ENCODE measurements at places on chromosomes 16 and 17.

GRCh38 chr17:33436321-33436720 is 143.2 kb upstream of the ASIC2 start:
- DNase-seq: no peak

- no peak for DNase-seq
Observed at GRCh38 chr16:68283346-68283745, 19.0 kb downstream of the SLC7A6 start.

DNA sequence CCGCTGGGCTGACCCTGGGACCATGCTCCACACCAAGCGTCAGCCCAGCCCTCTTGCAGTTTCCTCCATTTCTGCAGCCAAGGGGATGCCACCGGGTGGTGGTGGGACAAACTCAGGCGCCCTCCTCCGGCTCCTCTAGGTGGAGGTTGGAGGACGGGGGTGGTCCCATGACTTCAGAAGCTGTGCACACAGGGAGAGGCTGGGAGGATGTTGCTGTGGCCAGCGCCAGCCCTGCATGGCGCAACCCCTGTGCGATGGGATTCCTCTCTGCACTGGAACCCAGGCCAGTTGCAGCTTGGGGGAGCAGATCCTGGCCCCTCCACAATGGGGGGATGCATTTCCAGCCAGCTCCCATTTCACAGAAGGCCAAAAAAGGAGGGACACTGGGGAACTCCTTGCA is 246.5 kb downstream of the C16orf95 start:
- DNase-seq: no peak

DNA sequence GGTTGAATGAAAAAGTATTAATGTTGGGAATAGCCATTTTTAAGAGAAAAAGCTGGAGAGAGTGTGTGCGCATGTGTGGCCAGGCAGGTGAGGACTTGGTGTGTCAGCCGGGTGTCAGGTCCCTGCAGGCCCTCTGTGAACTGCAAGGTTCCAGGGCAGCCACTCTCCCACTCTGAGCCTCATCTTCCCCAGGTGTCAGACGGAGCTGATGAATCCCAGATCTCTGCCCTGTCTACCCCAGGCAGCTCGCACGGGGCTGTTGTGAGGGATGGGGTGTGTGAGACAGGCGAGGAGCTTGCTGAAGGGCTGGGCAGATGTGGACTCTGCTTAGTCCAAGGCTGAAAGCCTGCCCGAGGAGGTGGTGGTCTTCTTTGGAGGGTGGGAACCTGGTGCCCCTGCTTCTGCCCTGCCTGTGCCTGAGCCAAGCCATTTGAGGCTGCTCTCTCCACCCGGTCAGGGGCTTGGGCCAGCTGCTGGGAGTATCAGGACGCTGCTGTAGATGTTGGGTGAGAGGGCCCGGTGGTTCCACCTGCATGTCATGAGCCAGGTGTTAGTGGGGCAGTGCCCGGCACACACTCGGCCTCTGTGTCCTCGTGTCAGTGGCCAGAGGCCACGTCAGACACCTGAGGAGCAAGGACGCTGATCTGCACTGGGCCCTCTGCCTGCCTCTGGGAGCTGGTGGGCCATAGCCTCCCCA is 122.4 kb downstream of the RAB11FIP4 start:
- DNase-seq: no peak

- DNase-seq: no peak
Observed at GRCh38 chr17:76048711-76049110, 21.6 kb upstream of the EVPL start.

DNA sequence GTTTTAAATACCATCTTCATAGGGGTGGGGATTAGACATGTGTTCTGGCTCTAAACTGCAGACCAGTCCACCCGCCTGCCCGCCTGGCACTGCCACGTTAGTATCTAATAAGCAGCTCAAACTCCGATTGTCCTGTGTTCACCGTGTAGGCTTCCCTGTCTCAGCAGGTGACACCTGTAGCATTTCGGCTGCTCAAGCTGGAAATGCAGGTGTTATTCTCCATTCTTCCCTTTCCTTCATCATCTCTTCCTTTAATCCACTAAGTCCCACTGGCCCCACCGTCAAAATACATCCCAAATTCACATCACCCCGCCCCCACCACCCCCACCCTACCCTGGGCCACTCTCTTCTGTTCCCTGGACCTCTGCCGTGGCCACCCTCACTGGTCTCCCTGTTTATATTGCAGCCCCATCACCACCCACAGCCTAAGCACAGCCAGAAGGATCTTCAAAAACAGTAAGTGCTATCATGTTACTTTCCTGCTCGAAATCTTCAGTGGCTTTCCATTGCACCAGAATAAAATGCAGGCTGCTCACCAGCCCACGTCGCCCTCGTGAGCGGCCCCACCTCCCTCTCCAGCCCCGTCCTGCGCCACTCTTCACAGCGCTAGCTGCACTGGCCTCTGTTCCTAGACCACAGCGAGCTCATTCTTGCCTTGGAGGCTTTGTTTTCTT is 65.1 kb downstream of the RTN4RL1 start:
- no peak for DNase-seq

DNA sequence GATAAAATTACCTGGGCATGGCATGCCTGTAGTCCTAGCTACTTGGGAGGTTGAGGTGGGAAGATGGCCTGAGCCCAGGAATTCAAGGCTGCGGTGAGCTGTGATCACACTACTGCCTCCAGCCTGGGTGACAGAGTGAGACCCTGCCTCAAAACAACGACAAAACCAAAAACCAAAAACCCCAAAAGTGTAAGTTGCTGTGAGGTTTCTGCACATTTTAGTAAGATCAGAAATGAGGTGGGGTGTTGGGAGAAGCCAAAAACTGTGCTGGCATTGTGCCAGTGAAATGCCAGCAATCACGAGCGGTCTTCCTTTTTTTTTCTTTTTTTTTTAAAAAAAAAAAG is 114.6 kb downstream of the PITPNC1 start:
- no peak for DNase-seq

- DNase-seq: no peak
Observed at GRCh38 chr17:6853764-6854442, 22.4 kb upstream of the TEKT1 start.

DNA sequence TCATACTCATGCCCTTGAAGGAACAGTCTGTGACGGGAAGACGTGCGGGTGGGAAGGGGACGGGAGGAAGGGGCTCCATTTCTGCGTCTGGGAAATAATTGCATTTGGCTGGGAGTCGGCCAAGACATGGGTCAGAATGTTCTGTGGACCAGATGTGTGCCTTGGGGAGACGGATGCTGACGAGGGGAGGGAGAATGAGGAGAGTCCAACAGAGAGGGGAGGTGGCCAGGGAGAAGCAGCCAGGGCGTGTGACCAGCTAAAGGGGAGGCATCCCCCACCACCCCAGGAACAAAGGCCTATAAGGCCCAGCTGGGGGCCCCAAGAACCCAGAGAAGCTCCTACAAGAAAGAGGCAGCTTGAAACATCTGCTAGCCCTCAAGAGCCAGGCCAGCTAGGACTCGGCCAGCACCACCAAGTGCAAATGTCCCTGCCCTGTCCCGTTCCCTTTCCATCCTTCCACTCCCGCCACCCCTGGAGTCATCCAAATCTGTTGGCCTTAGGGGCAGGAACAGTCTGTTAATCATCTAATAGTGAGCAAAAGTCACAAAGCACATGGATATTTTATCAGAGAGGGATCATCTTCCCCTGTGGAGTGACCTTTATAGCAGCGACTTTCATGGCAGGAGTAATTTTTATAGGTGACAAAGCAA is 42.5 kb upstream of the BCO1 start:
- DNase-seq: no peak

DNA sequence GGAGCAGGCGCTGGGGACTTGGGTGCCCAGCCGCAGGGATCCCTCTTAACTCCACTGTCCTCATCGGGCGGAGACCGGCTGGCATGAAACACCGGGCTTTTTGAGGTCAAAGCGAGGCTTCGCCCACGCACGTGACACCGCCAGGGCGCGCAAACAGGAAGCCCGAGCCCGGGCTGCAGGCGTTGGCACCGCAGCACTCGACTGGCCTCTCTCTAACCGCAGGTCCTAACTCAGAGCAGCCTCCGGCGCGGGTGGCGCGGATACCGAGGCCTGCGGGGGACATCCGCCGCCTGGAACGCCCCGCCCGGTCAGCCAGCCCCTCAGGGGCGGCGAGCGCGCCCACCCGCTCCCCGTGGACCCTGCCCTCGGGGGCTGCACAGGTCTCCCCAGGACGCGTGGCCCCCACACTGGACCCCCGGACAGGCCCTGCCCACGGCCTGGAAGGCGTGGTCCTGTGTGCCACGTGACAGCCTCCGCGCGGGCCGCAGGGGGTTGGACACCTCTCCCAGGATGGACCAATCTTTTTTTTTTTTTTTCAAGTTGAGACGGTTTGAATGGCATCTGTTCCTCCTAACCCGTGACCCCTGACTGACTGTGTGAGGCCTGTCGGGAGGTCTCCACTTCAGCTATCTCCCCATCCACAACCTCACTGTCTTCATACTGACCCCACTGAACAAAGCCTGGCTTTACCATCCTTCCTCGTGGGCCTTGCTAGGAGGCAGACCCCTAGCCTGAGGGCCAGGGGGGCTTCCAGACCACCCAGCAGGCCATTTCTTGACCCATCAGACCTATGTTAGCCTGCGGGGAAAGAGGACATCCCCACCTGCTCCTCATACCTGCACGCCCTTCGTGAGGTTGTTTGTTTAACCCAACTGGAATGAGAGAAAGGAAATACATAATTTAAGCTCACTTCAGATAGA is 8.4 kb upstream of the SLC47A2 start:
- DNase-seq: no peak

GRCh38 chr17:60087882-60088669 is 9.4 kb upstream of the HEATR6 start:
- no peak for DNase-seq

DNA sequence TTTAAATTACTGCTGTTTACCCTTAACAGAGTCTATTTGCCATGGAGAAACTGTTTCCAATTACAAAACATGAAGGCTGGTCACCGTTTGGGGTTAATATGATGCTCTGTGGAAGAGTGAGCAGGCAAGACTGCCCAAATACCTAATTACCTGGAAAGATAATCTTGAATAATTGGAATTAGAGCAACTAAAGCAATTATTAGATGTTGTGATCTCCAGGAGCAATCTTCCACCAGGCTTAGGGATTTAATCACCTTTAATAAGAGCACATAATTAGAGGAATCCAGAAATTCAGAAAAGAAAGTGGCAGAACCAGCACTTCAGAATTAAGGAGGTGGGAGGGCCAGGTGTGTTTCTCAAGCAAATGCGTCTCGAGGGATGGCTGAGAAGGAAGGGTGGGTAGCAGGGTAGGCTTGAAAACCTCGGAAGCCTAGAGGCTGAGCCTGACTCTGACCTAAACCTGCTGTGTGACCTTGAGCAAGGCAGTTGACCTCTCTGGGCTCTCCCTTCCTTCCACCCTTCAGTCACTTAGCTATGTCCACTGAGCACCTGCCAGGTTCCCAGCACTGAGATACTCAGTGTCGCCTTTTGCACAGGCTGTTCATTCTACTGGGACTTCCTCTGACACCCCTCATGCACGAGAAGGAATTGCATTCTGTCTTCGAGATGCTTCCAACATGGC is 113.2 kb downstream of the GSG1L start:
- no peak for DNase-seq

DNA sequence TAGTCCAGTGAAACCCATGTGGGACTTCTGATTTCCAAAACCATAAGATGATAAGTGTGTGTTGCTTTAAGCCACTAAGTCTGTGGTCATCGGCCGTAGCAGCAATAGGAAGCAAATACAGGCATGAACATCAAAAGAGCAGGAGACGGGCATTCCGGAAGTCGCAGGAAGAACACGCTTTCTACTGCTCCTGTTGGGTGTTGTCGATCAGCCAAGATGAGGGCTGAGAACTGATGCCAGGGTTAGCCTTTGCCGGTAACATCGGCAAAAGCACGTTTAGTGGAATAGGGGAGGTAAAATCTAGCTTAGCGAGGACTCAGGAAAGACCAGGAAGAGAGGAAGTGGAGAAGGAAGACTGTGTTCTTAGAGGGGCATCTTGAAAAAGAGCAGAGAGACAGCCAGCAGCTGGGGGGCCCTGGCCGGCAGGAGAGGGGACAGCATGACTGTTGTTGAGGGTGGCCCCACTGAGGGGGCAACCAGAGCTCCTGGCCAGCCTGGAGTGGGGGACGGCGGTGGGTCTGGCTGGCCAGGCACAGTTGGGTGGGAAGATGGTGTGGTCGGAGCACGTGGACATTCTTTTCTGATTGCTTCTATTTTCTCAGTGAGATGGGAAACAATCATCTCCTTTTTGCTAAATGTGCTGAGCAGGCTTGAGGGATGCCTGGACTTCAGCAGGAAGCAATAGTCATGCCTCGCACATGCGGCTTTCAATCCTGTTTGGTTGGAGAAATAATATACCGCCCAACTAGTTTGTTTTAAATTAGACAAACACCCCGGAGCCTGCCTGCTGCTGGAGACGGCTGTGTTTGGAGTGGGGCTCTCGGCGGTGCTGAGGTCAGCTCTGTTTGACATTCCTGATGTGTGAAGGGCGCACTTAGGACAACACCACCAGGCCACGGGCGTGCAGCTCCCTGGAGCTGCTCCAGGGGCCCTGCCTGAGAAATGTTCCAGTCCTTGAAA is 109.9 kb downstream of the METRNL start:
- DNase-seq: no peak

GRCh38 chr16:75011634-75012307 is 12.9 kb downstream of the ZNRF1 start:
- DNase-seq: peak; percentile 92

- no peak for DNase-seq
Observed at GRCh38 chr17:45387739-45388138, 44.9 kb downstream of the ARHGAP27 start.

- no peak for DNase-seq
Observed at GRCh38 chr17:57001541-57001940, 23.6 kb downstream of the SCPEP1 start.

- DNase-seq: no peak
Observed at GRCh38 chr16:49531931-49532840, 158.6 kb downstream of the C16orf78 start.

DNA sequence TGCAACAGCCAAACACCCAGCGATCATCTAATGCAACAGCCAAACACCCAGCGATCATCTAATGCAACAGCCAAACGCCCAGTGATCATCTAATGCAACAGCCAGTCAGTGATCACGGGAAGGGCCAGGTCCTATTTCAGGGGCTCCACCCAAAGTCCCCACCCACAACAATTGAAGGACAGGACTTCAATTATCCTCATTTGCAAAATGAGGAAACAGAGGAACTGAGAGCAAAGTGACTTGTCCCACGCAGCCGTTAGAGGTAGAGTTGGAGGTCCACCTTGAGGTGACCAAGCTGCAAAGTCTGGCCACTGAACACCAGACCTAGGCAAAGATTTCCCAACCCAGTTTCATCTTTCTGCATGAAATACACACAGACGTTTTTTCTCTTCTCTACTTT is 3.7 kb downstream of the ZG16B start:
- DNase-seq: no peak
